ENCODE measurements at places on chromosomes 16 and 17.

GRCh38 chr17:66221343-66221742 lies 7.9 kb downstream of the APOH start:
- DNase-seq = no peak

- no peak for DNase-seq
Observed at GRCh38 chr17:49545007-49545660, 30.5 kb upstream of the NXPH3 start.

DNA sequence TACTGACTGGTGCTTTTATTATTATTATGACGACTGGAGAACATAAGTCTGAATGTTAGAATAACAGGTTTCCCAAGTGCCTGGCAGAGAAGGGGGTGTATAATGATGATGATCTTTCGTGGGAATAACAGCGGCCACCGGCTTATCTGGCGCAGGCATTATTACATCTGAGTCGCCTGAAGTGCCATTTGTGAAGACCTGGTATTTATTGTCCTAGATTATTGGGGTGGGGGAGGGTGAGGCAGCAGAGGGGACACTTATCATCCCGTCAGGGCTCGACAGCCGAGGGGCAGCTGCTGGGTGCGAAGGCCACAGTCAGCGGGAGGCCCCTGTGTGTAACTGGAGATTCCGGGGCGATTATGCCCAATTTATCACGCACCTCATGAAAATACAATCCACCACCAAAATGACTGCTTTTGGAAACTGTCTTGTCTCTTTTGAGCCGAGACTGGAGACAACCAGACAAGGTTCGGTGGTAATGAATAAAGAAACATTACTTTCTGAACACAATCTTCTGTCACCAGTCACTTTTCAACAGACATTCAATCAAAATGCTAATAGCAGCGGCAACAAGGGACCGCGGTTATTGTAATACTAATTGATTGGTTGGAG lies 199.3 kb downstream of the CCDC182 start:
- DNase-seq = no peak

DNA sequence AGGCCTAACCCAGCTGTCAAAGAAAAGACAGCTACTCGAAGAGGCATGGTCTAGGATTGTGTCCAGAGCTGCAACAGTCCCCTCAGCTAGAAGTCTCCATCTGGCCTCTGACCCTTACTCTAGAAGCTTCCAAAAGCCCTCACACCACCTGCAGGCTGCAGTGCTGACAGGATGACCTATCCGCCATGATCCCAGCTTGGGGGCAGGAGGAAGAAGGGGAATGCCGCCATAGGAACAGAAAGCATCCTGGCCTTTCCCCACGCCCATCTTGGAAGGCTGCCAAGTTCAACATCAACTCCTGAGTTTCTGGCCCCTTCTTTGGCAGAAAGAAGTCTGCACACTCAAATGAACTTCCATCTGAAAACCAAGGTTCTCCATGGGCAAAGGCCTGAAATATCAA lies 3.1 kb upstream of the KRT36 start:
- peak; percentile 27 for DNase-seq

- DNase-seq = no peak
Observed at GRCh38 chr17:5583426-5584382, 605 bp downstream of the NLRP1 start.

All from H4 (cell line).